ENCODE measurements at places on chromosomes 11 and 22. TPM values are rescaled to one million over a fixed set of nuclear protein-coding genes. Genes with fewer than 3 reads are reported as not detected.

The C11orf42 gene
- not detected for total RNA-seq

The SMTNL1 gene
- total RNA-seq, result not detected

- DNase-seq, result no peak
Measured at GRCh38 chr11:88332851-88333250, 4.7 kb downstream of the CTSC start.

DNA sequence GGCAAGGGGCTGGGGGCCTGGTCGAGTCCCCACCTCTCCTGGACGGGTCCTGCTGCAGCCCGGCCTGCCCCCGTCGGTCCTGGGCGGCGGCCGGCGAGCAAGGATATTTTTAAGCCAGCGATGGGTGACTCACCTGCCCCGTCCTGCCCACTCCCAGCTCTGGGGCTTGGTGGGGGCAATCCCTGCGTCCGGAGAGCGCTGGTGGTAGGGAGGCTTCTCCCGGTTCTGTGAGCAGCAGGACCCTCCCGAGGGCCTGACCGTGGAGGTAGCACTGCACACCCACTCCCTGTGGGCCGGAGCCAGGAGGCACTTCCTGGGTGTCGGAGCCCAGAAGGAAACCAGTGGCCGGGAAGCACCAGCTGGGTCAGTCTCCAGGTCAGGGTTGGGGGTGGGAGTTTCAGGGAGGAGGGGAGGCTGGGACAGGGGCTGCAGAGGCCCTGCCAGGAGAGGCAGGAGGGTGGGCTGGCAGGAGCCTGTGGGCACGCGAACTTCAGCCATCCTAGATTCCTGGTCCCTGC, 467 bp downstream of the EPS8L2 start:
- no peak for DNase-seq

DNA sequence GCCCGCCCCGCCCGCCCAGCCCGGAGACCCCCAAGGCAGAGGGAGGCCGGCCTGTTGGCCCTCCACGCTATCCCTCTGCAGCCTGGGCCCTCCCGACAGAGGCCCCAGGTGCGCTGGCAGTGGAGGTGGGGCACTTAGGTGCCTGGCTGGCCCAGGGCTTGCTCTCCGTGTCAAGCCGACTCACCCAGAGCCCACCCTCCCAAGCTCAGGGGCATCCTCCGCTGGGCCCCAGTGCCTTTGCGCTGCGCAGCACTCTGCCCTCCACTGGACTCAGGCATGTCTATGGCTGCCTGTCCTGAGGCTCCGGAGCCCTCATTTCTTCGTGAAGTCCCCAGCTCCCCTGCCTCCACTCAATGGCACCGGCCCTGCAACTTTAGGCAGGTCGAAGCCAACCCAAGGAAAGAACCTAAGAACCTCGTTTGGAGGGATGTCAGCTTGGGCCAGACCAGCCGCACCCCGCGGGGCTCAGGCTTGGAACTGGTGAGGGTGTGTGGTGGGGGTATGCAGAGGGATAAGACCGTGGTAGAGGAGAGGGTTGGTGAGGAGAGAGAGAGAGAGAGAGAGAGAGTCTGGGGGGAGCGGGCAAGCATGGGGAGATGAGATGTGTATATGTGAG, 6.1 kb downstream of the SMIM45 start:
- no peak for DNase-seq
